Right lung (tissue), 10 donors: ENCODE measurements at places on chromosomes 3 and 15. TPM values are rescaled to one million over a fixed set of nuclear protein-coding genes. Genes with fewer than 3 reads are reported as not detected.

The MPI gene
- 58.2 TPM for polyA plus RNA-seq

The NBEAL2 gene
- polyA plus RNA-seq: 45.8 TPM

The ALDH1L1 gene
- polyA plus RNA-seq: 1.0 TPM

DNA sequence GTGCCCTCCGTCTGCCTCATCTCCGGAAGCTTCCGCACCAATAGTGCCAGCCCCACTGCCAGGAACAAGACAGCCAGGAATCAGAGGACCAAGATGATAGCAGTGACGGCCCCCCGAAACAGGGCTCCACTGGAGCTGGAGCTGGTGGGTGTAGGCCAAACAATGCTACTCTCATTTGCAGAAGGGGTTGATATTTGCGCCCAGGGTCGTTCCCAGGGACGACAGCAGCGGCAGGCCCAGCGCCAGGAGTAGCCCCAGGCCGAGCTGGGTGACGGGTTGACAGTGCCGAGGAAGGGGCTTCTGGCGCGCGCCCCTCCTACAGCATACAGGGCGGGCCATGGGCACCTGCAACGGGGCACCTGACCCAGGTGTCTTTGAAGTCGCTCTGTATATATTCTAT is 301.4 kb downstream of the CNTN6 start:
- DNase-seq: no peak

The GOLGA6L4 gene
- 23.4 TPM for polyA plus RNA-seq

GRCh38 chr15:49589030-49589429 is 31.6 kb downstream of the FAM227B start:
- DNase-seq: no peak

DNA sequence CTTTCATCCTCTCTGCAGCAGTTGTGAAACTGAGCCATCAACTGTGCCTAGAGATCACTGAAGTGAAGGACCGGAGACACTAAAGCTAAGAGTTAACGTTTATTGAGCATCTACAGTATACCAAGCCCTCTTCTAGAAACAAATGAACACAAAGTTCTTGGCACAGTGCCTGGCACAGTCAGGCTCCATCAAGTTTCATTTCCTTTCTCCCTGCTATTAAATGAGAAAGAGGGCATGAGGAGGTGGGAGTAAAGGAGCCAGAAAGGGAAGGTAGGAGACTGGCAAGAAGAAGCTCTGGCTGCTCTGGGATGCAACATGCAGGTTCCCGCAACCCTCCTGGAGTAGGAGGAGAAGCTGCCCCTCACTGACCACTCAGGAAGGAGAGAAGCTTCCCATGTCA is 30.6 kb downstream of the CYP19A1 start:
- no peak for DNase-seq
